ENCODE measurements at places on chromosomes 16 and 17. TPM values are rescaled to one million over a fixed set of nuclear protein-coding genes. Genes with fewer than 3 reads are reported as not detected.

The SP6 gene
- under 0.01 TPM for total RNA-seq

The TBX6 gene
- 0.09 TPM for total RNA-seq

The NATD1 gene
- 1.8 TPM for total RNA-seq

The ANKRD40CL gene
- not detected for total RNA-seq

The WNT9B gene
- not detected for total RNA-seq

Data from smooth muscle cell of bladder (primary cell).